ENCODE measurements at places on chromosomes 2 and 18.

DNA sequence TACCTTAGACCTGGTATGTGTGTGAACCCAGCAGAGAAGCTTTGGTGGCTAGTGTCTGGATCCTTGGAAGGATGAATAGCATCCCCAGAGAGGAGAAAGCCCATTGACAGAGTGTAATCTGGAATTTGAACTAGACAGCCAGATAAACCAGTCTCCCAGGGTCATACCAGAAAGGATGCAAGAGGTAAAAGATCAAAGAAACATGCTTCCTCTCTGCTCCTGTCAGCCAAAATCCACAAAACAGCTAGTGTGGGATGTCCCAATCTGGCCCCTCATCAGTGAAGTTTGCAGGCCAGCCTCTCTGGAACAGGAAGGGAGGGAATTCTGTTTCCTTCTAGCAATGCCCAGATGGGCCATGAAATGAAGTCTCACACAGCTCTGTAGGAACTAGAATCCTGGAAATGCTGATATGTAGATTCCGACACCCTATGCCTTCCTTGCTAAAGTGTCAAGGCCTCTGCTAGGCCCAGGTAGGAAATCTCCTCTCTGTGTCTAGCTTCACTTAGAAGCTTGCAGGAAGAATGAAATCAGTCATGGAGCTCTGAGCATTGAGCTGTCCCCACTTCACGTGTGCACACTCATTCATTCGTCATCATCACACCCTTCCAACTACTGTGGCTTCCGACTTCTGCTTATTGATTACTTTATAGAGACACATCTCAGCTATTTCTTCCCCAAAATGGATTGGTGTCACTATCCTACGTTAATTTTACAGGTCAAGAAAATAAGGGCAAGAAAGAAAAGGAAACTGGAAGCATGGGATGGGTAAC is 38.0 kb downstream of the EVA1A start:
- DNase-seq, result no peak

DNA sequence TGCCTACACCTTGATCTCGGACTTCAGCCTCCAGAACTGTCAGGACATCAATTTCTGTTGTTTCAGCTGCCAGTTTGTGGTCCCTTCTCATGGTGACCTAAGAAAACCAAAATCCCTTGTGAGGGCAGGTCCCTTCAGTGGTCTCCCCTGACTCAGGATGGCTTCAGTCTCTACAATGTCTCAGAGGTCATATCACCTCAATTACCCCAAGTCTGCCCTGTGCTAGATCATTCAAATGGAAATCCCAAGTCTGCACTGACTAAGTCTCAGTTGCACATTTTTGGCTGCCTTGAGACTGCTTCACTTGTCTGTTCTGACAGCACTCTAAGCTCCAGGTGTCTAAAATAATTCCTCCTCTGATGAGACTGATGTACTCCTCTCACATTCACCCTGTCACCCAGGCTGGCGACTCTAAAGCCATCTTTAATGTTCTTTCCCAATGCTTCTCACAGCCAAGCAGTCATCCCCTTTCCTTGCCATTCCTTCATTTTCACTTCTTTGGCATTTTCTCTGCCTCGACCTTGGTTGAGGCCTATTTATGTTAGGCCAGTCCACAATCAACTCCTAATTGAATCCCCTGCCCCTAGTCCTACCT is 470.8 kb downstream of the DLGAP1 start:
- DNase-seq, result no peak

DNA sequence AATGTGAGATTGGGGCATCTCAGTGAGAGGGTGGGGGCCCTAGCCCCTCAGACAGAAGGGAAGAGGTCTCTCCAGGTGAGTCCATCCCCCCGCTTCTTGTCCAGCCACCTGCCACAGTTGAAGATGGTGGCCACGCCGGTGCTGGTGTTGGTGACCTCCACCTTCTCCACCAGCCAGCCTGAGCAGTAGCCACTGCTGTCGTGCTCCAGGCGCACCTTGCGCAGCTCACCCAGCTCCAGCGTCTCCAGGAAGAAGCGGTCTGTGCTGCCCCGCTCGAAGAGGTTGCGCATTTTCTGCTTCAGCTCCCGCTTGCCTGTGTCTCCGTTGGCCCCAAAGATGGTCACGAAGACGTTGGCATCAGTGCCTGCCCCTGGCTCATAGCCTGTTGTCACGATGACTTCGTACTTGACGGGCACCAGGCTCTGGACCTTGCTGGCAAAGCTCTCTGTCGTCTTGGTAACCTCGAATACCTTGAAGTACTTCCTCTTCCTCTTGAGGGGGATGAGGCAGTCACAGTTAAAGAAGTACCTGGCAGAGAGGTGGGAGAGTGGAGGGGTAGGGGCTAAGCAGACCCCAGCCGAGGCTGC is 179.5 kb downstream of the LOXHD1 start:
- no peak for DNase-seq

GRCh38 chr2:36857713-36858112 is 108.6 kb downstream of the STRN start:
- no peak for DNase-seq

DNA sequence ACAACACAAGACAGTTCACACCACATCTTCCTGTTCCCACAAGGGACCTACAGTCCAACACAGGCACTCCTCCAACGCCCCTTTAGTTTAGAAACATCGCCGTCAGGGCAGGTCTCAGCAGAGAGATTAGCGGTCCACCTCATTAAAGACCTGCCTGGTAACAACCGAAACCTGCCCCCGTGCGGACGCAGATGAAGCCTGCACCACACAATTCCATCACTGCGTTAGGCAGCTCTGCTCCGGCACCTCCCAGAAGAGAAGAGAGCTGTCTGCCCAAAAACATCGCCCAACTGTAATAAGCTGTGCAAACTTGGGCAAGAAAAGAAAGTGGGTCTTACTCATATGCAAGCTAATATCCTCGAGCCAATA is 32.7 kb downstream of the ZNF516 start:
- no peak for DNase-seq

DNA sequence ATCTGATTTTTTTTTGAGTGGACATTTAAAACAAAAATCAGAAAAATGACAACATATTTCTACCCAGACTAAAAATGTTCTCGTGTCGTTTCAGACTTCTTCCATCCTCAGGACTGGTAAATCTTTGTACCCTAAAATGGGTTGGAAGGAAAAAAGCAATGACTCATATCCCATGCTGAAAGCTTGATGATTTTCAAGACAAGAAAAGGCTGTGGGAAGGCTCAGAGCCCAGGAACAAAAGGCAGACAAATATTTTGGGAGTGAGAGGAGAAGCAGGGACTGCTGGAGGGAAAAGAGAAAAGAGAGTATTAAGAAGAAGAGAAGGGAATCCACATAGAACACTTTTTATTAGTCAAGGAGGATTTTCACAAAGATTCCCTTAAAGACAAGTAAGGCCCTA is 77.1 kb upstream of the CTAGE1 start:
- DNase-seq, result no peak
